ENCODE measurements at places on chromosomes 1 and 21. TPM values are rescaled to one million over a fixed set of nuclear protein-coding genes. Genes with fewer than 3 reads are reported as not detected.

Gene NHLH1
- total RNA-seq, result not detected

Gene MATN1
- total RNA-seq, result not detected

Gene MAP3K21
- total RNA-seq, result not detected

Gene CHI3L1
- not detected for total RNA-seq

Gene LYST
- total RNA-seq, result 0.58 TPM

Gene WLS
- total RNA-seq, result 326 TPM

Gene WNT3A
- total RNA-seq, result not detected

Gene CIART
- 11.7 TPM for total RNA-seq

Gene CD53
- not detected for total RNA-seq

Gene XCL1
- total RNA-seq, result not detected

Gene SPATC1L
- total RNA-seq, result 11.2 TPM

Gene LRRC7
- not detected for total RNA-seq

Gene GSTM1
- total RNA-seq, result not detected

Gene VHLL
- not detected for total RNA-seq

Gene URB1
- total RNA-seq, result 12.6 TPM

Gene FMO1
- total RNA-seq, result 83.2 TPM

Gene RCAN1
- total RNA-seq, result 21.6 TPM

Gene LAMC2
- total RNA-seq, result 0.68 TPM

Gene CYP4B1
- total RNA-seq, result not detected

Gene SLAMF8
- not detected for total RNA-seq

Gene CD52
- 2.3 TPM for total RNA-seq

Gene SLFNL1
- total RNA-seq, result 0.12 TPM

Gene FMOD
- not detected for total RNA-seq

Gene LHX8
- total RNA-seq, result not detected

Gene APCS
- total RNA-seq, result not detected

Gene ENO1
- 1,928 TPM for total RNA-seq

Gene COA6
- 72.8 TPM for total RNA-seq

Gene SHE
- total RNA-seq, result not detected

Gene DTL
- total RNA-seq, result 29.9 TPM

Gene CSMD2
- not detected for total RNA-seq

Gene COL9A2
- 6.4 TPM for total RNA-seq

Gene MX1
- total RNA-seq, result not detected

Gene CFAP74
- total RNA-seq, result not detected

Gene SERPINC1
- total RNA-seq, result not detected

Gene MANEAL
- total RNA-seq, result 31.3 TPM

Gene PRAMEF10
- not detected for total RNA-seq

Gene ZDHHC18
- total RNA-seq, result 19.6 TPM

Gene ANKRD65
- total RNA-seq, result 0.54 TPM

Gene ALDH4A1
- 51.4 TPM for total RNA-seq

Gene SLAMF9
- total RNA-seq, result not detected

Gene GUCA2A
- not detected for total RNA-seq

Gene OR2L2
- total RNA-seq, result not detected

Gene SRSF4
- 39.5 TPM for total RNA-seq

Gene RERE
- total RNA-seq, result 57.3 TPM

Gene HPCA
- not detected for total RNA-seq

Gene DEDD
- 48.1 TPM for total RNA-seq

Gene SHISAL2A
- not detected for total RNA-seq

Gene NUP210L
- not detected for total RNA-seq

Gene GUK1
- 172 TPM for total RNA-seq
